NCI-H187 treated with DMSO at 0.1 percent for 48 hours (cell line): ENCODE measurements at places on chromosomes 12 and 14.

DNA sequence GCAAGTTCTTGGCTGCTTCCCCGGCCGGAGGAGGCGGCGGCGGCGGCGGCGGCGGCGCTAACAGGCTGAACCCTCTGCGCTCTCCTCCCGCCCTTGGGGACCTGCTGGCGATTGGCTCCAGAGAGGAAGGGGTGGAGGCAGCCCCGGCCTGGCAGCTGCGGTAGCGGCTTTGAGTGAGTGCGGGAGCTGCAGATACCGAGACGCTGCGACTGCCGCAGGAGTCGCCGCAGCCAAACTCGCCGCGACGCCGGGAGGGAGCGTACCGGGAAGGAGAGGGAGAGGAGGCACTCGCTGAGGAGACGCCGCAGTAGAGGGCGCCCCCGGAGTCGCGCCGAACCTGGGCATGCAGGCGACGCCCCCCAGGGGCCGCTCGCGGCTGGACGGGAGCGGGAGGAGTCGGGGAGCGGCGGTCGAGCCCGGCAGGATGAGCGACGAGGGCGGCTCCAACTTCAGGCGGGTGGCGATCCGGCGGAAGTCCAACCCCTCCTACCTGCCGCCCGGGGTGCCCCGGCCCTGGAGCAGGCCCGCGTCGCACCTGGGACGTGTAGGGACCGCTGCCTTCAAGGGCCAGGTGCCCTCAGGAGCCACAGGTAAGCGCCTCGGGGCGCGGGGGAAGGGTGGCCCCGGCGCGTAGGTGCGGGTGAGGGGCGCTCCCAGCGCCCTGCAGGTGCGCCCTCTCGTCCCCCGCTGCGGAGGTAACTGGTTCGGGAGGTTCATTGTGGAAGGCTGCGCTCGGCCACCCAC lies at the start of gene FGD4:
TSS of gene FGD4 (plus strand) at position 189 of the 744 bp plus-strand sequence.
- peak; percentile 9 for DNase-seq

- DNase-seq = no peak
These were observed 20.8 kb downstream of the FAM222A start for GRCh38 chr12:109734219-109735000.

DNA sequence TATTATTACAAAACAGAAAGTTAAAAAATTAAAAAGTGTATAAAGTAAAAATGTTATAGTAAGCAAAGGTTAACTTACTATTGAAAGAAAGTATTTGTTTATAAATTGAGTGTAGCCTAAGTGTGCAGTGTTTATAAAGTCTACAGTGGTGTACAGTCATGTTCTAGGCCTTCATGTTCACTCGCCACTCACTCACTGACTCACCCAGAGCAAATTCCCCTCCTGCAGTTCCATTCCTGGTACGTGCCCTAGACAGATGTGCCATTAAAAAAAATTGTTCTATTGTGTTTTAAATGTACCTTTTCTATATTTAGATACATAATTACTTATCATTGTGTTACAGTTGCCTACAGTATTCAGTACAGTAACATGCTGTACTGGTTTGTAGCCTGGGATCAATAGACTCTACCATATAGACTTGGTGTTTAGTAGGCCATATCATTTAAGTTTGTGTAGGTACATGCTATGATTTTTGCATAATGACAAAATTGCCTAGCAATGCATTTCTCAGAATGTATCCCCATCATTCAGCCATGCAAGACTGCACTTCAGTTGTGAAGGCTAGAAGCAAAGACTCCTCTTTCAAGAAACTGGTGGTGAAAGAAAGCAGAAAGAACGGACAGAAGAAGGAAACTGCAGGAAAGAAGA lies 100.6 kb downstream of the DACT1 start:
- no peak for DNase-seq

DNA sequence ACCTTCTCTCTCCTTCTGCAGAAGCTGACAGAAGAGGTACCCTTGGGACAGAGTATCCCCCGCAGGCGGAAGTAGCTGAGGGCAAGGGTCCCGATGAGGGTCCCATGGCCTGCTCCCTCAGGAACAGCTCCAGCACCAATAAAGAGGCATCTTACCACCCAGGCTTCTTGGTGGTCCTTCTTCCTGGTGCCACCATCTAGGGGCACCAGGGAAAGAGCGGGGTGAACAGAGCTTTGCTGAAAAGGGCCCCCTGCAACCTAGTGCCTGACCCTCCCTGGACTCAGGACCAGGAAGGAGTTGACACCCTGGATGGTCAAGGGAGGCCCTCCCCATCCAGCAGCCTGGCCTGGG lies 591 bp upstream of the IRF9 start:
- no peak for DNase-seq

DNA sequence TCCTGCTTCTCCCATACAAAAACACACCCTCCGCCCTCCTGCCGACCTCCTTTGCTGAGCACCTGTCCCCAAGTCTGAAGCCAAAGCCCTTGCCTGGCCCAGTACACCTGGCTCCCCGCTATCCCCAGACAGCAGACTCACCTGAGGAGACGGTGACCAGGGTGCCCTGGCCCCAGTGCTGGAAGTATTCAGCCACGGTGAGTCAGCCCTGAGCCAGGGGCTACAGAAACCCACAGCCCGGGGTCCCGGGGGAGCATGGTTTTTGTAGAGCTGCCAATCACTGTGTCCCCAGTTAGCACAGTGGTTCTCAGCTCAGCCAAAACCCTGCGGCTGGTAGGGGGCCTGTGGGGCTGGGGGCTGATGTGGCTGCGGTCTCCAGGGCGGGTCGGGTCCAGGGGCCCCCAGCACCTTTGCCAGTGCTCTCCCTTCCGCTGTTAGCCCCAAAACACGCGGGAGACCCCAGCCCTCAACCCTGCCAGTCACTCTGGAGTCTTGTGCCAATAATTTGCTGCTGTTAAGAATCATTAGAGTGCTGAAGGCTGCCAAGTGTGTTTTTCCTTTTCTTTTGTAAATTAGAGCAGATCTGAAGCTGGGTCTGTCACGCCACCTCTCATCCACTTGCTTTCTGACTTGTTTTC lies 339.0 kb downstream of the TMEM121 start:
- DNase-seq = no peak

GRCh38 chr12:6241495-6241894 lies 41.3 kb downstream of the CD9 start:
- DNase-seq = no peak

DNA sequence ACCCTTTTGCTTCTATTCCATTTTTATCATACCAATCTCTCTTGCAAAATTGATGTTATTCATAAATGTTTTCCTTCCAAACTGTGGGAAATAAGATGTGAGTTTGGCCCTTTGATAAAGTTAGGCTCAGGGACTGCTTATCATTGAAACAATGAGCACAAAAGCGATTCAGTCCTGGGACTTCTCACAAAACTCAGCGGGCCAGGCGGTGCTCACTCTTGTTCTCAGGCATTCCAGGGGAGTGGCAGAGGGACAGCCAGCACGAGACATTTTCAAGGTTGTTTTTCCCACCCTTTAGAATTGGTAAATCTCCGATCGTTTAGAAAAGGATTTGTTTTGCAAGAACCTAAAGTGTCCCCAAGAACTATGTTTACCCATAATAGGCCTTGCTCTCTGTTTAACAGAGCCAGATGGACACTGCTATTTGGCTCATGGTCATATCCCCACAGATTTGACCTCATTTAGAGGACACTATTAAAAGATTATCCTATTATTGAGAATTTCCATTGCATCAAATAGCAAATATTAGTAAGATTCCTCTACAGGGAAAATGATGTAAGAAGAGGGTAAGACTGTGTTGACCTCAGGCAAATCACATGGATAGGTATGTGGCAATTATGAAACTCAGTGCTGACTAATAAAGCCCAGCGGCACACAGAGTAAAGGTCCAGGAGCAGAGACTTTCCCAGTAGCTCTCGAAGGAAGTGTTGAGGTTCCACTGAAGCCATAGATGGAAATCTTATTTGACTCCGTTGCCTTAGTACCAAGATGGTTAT lies 102.7 kb upstream of the USP44 start:
- DNase-seq = no peak

GRCh38 chr14:90936757-90937440 lies 120.7 kb upstream of the TTC7B start:
- no peak for DNase-seq

GRCh38 chr12:127635838-127636237 lies 631.1 kb upstream of the TMEM132C start:
- DNase-seq = no peak

DNA sequence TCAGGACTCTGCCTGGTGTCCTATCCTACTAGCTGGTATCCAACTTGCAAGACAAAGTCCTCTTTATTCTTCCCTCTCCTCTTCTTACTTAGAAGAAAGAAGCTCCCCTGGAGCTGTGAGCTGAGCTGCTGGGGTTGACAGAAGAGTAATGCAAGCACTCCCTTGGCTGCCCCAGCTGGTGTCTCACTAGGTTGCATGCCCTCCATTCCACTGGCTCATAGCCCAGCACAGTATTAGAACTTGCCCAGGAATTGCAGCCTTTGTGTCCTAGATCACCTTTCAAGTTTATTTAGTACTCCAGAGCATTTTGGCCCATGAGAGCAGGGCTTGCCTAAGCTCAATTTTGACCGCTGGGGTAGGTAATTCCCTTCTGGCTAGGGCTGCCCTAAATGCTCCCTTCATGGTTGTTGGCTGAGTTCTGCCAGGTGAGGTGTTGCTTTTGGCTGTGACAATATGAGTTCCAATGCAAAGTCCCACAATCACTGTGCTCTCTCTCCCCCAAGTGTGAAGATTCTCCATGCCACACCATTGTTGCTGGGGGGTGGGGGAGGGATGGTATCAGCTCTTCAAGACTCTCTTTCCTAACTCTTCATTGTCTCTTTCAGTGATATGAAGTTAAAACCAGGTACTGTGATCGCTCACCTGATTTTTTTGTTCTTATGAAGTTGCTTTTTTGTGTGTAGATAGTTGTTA lies 317.4 kb upstream of the DDHD1 start:
- DNase-seq = no peak

- no peak for DNase-seq
These were observed 16.1 kb upstream of the RPLP0 start for GRCh38 chr12:120216742-120217605.

DNA sequence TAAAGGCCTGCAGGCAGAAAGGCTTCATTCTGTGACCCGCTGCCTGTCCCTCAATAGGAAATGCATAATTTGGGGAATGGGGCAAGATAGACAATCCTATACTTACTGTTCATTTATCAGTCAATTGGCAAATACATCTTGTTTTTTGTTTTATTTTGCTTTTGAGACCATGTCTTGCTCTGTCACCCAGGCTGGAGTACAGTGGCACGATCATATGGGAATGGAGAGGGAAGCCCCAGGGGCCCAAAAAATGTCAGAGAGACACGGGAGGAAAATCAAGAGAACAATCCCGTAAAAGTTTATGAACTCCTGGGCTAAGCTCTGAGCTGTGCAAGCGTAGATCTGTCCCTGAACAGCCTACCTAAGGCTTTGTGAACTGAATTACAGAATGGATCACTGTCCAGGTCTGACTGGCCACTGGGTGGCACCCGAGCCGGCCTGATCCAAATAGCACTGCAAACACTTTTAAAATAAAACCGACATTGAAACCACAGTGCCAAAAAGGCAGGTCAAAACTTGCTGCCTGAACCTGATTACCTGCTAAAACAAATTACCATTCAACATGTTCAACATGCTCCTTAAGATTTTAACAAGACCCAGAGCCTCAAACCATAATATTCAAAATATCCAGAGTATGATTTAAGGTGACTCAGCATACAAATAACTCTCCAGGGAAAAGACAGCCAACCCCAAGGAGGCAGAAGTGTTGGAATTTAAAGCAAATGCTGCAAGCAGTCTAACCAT lies 11.8 kb downstream of the COPS7A start:
- DNase-seq = no peak

DNA sequence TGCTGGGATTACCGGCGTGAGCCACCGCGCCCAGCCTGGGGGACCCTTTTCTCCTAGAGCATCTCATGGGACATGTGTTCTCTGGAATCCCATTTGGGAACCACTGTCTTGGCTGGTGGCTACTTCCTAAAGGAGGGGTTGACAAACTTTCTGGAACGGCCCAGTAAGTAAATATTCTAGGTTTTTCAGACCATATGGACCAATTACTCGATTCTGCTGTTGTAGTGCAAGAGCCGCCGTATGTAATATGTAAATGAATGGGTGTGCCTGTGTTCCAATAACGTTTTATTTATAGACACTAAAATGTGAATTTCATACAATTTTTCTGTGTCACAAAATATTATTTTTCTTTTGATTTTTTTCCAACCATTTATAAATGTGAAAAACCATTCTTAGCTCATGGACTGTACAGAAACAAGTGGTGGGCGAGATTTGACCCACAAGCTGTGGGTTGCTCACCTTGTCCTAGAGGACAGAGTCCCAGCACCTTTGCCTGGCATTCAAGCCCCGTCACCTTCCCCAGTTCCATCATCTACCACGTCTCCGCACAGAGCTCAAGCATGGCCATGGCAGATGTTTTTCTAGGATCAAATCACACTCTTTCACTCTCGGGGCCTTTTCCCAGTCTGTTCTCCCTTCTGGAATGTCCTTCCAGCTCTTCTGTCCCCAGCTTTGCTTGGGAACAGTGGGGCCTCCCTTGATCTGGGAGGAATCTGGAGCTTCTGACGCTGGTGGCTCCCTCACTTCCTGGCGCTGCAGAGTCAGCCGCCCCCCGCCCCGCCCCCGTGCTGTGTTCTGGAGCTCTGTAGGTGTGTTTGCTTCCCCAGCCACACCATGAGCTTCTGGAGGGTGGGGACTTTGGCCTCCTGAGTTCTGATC lies 17.9 kb upstream of the RCOR1 start:
- no peak for DNase-seq

- no peak for DNase-seq
These were observed 200.6 kb downstream of the EFCAB11 start for GRCh38 chr14:89753828-89754412.

- no peak for DNase-seq
These were observed 247.6 kb downstream of the IPO8 start for GRCh38 chr12:30448038-30448437.

DNA sequence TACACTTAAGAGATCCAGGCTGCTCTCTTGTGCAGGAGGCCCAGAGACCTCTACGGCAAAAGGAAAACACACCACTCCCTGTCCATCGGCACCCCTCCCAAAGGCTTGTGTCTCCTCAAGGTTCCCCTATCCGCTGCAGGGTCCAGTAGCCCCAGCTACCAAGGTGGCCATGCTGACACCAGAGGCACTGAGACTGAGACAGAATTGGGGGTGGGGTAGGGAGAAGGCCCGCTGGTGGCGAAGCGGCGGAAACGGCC lies 590 bp downstream of the DDIT3 start:
- no peak for DNase-seq

- no peak for DNase-seq
These were observed 182.3 kb downstream of the NTF3 start for GRCh38 chr12:5614256-5614655.

DNA sequence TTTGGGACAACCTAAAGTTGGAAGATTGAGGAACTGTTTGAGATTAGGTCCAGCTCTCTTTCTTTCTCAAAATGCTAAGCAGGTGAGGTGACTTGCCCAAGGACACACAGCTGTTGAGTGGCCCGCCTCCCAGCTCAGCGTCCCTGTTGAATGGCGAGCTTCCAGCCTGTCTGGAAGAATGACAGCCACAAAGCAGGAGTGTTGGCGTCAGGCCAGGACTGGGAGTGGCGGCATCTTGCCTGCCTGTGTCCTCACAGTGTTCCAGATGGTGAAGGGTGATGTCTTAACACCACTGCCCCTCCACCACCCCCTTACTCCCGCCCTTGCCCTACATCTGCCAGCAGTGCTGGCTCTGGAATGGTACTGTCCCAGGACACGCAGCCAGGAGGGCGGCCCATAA lies 4.4 kb upstream of the CEBPE start:
- DNase-seq = no peak

- no peak for DNase-seq
These were observed 103.3 kb upstream of the BBS10 start for GRCh38 chr12:76451528-76451927.
